ENCODE measurements at places on chromosomes 13 and 19. TPM values are rescaled to one million over a fixed set of nuclear protein-coding genes. Genes with fewer than 3 reads are reported as not detected.
A peak's percentile ranks its signal among the peaks of the same experiment; 100 is the strongest.

SPC24 gene
- 0.66 TPM for total RNA-seq

FFAR3 gene
- total RNA-seq, result 0.33 TPM

ZNF726 gene
- 3.6 TPM for total RNA-seq

RPL21 gene
- 979 TPM for total RNA-seq

GJB6 gene
- total RNA-seq, result not detected

CPT1C gene
- 14.4 TPM for total RNA-seq

SH3GL1 gene
- total RNA-seq, result 25.6 TPM

BSPH1 gene
- total RNA-seq, result not detected

DNA sequence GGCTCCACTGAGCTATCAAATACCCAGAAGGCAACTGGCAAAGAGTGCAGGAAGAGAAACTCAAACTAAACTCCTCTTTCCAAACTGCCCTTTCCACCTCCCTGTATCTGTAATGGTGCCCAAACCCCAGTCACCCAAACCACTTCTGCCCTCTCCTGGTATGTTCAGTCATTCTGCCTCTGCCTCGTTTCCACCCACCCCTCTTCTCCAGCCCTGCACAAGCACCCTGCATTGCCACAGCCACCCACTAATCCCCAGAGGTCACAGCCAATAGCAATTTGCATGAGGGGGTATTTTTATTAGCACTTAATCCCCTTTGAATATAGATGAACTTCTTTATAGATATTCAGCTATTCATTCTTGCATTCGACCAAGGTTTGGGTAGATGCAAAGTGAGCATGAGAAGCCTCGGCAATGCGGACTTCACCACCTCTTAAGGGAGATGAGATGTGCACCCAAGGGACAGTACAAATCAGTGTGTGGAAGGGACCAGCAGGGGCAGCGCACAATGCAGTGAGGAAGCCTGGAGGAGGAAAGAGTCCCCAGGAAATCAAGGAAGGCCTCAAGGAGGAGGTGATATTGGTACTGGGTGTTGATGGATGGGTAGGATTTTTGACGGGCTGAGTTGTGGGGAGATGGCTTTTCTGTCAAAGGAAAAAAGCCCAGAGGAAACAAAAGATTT is 12.4 kb downstream of the TMEM272 start:
- DNase-seq, result no peak

DNA sequence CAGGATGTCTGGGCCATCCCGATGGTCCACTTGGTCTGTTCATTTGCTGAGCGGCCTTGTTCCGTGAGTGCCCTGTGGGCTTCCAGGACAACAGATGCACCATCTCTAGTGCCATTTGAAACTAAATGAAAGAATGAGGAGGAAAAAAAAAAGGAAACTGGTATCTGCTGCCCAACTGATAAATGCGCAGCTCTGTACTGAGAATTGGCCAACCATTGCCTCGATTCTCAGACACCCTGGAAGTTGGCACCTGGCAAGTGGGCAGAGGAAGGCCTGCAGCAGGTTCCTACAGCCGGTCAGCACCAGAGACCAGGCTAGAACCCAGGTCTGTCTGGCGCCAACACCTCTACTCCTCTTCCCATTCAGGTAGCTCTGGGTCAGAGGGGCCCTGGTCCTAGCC is 18.9 kb downstream of the SLC7A1 start:
- DNase-seq, result no peak

DNA sequence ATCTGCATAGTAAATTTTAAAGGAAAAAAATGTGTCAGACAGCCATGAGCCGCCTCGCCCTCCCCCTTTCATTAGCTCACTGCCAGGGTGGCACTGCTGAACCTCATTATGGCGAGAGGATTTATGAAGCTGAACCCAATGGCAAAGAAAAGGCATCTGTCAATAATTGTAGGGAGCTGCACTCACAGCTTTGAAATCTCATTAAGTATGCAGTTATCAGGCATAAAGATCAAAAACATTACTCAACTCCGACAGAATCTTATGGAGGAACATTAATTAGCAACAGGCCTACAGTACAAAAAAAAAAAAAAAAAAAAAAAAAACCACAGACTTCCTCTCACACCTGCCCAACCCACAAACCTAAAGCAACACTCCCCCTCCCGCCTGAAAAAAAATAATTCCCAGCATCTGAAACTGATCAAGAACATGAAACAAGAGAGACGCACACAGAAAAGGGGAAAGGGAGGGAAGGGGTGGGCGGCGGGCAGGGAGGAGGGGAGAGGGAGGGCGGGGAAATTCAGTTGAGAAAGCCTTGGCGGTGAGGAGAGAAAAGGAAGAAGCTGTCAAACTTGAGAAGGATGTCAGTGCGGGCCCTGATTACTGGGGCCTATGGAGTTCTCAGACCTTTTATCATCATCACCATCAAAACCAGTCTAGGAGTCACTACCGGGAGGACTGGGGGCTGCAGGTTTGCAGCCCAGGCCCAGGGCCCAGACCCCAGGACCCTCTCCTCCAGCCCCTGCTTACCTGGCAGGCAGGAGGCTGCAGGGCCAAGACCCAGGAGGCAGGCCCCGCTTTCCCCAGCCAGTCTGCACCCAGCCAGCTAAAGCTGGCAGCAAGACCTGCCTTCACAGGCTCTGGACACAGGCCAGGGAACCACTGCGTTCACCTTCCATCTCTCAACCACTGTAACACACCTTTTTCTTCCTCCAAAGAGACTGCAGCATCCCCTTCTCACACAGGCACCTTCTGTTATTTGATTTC is 8.9 kb downstream of the TSHZ3 start:
- no peak for DNase-seq

GRCh38 chr13:39835253-39835652 is 179.8 kb downstream of the COG6 start:
- DNase-seq, result no peak

- no peak for DNase-seq
These were observed 2.4 kb downstream of the THAP8 start for GRCh38 chr19:36051637-36052036.

- no peak for DNase-seq
These were observed 2009.5 kb upstream of the PCDH20 start for GRCh38 chr13:63425131-63425530.

GRCh38 chr13:101493541-101493940 is 41.1 kb downstream of the ITGBL1 start:
- DNase-seq, result no peak

GRCh38 chr19:41958367-41959055 is 610 bp downstream of the RABAC1 start:
- peak; percentile 84 for DNase-seq

DNA sequence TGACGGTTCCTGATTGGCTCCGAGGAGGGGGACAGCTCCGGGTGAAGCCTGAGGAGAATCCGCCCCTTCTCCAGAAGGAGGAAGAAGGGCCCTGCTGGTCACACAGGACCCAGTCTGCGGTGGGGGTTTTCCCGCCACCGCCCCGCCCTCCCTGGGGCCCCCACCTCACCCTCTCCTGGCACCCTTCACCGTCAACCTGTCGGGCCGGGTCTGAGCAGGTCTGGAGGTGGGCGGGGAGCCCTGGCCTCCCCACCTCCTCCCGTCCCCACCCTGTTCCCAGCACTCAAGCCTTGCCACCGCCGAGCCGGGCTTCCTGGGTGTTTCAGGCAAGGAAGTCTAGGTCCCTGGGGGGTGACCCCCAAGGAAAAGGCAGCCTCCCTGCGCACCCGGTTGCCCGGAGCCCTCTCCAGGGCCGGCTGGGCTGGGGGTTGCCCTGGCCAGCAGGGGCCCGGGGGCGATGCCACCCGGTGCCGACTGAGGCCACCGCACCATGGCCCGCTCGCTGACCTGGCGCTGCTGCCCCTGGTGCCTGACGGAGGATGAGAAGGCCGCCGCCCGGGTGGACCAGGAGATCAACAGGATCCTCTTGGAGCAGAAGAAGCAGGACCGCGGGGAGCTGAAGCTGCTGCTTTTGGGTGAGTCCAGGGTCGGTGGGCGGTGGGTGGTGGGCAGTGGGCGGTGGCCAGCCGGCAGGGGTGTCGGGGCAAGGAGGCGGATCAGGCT is at the start of gene GNA15:
GNA15 (plus strand) TSS at position 73 of the 723 bp plus-strand sequence; CDS start at position 491, 418 bp downstream.
- DNase-seq, result peak; percentile 53

DNA sequence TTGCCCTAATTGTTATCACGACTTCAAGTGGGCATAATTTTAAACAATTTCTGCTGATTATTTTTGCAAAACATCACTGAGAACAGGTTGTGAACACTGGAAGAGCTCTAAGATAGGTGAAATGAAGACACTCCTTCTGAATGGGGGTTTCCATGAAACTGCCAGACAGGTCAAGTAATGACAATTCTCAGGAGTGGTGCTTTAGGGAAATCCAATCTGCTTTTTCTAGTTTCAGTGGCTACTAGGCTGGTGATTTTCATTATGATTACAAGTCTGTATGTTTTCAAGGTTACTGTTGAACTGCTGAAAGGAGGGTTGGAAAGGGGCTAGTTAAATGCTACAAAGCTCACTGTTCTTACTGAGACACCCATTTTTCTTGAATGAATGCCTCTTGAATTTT is 1724.2 kb downstream of the PCDH9 start:
- no peak for DNase-seq

- DNase-seq, result no peak
These were observed 128.3 kb upstream of the LSM14A start for GRCh38 chr19:34044021-34044420.

DNA sequence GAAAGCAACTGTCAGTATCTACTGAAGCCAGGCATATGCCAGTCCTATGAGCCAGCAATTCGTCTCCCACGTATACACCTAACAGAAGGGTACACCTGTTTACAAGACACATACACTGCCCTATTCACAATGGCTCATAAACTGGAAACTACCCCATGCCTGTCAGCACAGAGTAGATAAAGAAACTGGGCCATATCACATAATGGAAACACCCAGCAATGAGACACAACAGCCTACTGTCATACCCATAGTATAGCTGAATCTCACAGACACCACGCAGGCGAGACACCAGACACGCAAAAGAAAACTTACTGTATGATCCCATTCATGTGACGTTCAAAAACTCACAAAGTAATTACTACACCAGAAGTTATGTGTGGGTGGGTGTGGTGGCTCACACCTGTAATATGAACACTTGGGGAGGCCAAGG is 15.7 kb downstream of the NOSIP start:
- no peak for DNase-seq

DNA sequence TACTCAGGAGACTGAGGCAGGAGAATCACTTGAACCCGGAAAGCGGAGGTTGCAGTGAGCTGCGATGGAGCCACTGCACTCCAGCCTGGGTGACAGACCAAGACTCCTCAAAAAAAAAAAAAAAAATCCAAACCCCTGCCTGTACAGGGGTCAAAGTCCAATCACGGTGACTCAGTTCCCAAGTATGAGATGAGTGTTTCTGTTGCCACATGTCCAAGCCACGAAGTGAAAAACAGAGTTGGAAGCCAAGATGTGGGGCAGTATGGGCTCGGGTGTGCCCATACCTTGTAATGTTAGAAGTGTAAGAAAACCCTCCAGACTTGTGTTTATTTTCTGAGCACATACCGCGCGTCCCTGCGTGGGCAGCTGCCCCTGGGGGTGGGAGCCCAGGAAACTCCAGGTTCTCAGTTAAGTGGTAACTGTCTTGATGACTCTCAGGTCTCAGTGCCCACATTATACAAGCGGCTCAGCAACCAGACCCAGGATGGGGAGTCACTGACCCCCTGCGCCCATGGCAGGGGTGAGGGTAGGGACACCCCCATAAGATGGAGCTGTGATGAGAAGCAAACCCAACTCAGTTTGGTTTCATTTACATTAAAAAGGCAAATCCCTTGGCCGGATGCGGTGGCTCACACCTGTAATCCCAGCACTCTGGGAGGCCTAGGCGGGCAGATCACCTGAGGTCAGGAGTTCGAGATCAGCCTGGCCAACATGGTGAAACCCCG is 1.2 kb upstream of the GPX4 start:
- peak; percentile 93 for DNase-seq

DNA sequence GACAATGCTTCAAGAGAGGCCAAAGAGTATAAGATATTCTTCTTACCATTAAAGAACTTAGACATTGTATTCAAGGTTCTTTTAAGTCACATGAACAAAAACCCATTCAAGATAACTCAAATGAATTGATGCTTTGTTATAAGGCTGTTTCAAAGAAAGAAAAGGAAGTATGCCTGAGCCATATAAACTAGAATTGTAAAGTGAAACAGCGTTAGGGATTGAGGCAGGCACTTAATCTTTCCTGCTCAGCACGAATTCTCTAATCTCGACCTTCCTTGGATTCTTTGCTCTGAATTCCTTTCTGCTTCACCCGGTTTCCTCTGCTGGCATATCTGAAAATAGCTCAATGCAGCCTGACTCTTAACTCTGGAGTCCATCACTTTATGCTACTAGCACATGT is 595.4 kb downstream of the DIAPH3 start:
- no peak for DNase-seq

GRCh38 chr13:97308735-97309429 is 86.7 kb downstream of the MBNL2 start:
- no peak for DNase-seq

DNA sequence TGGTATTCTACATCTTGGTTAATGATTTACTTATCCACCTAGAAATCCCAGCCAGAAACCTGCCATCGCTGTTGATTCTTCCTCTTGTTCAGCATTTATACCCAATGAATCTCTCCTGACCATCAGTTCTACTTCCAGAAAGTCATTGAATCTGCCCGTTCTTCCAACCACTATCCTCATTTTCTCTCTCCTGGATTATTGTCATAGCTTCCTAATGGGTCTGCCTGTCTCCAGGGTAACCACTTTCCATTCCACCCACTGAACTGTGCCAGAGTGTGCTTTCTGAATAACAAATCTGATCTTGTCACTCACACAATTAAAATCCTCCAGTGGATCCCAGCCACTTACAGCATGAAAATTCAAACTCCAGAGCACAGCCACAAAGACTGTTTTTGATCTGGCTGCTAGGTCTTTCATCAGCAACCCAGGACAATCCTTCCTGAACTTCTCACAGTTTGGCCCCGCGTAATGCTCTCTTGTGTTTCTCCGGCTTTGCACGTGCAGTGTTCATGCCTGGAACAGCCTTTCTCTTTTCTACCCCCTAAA is 330.6 kb downstream of the SPRY2 start:
- no peak for DNase-seq

DNA sequence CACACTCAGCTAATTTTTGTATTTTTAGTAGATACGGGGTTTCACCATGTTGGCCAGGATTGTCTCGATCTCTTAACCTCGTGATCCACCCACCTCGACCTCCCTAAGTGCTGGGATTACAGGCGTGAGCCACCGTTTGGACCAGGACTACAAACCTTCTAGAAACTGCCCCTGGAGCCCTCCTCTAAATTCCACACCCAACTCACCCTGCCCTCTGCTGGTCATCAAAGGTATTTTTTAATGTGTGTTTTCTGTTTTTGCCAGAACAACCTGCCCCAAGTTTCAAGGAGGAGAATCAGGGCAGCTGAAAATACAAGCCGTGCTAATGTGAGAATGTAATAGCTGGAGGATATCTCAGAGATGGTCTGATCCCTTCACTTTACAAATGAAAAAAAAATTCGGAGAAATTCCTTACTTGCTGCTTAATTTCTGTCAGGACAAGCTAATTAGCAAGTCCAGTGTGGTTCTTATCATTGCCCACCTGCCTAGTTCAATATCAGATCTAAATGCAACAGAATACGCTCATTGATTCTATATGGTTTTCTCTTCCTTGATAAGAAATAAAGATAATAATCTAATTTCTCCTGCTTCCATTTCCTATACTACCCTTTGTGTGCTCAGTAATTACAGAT is 4.1 kb downstream of the ATP8A2 start:
- no peak for DNase-seq

Measured in breast epithelium (tissue), 4 donors.